Activated T-cell treated with anti-CD3 and anti-CD28 coated beads, Interleukin-2, amount 50 U/mL, for 48 hours (primary cell): ENCODE measurements at places on chromosomes 12 and 14.

DNA sequence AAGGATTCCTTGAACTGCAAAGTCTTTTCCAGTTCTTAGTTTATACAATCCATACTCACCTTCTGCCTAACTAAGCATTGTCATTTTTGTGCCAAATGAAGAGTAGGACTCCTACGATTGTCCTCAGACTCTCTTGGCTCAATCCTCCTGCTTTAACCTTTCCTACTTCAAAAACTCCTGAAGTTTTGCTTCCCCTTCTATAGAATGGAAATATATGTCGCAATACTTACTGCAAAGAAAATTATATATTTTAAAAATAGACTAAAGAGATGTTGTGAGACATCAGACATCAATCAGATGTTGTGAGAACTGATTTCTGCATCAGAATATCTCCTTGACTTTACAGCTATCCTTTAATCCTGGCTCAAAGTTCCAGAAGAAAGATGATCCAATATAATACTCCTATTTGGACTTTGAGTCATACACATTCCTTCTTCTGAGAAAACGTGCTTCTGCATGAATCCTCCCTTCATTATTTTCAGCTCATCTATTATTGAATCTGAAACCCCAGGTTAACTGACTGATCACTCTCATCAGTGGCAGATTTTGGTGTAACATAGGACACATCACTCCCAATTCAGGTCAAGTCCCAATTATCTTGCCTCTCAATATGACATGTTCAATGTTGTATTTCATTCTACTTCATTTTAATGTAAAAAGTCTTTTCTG, 48.8 kb downstream of the A2M start:
- DNase-seq, result no peak

DNA sequence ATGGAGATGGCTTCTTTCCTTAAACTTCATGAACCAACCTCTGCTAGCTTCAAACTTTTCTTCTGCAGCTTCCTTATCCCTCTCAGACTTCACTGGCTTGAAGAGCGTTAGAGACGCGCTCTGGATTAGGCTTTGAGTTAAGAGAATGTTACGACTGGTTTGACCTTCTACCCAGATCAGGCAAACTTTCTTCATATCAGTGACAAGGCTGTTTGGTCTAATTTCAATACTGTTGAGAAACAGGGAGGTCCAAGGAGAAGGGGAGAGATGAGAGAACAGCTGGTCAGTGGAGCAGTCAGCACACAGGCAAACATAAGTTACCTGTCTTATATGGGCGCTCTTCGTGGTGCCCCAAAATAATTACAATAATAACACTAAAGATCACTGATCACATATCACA, 14.9 kb downstream of the SCAF11 start:
- no peak for DNase-seq

DNA sequence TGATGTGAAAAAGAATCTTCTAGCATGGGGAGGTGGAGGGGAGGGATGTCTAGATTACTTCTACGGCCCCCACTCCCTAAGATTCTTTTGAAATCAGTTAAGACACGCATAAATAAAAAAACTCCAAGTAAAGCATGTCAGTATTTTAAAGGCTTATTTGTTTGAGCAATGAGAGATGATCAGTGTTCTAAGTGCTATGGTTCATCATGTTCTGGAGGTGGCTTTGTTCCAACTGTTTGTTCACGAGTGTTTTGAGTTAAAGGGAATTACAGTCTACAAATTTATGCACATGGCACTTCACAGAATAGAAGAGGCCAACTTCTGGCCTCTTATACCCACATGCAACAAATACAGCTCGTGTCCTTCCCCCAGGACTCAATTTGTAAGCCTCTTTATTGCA, 394.9 kb downstream of the RAD51B start:
- DNase-seq, result no peak

GRCh38 chr14:87133073-87133801, 859.7 kb downstream of the GALC start:
- no peak for DNase-seq

- no peak for DNase-seq
These were observed 12.4 kb downstream of the FBRSL1 start for GRCh38 chr12:132502149-132502881.

GRCh38 chr12:57618966-57619433, 7.8 kb downstream of the ARHGEF25 start:
- DNase-seq, result no peak
